ENCODE measurements at places on chromosomes 7 and 10.
A peak's percentile ranks its signal among the peaks of the same experiment; 100 is the strongest.

- DNase-seq, result no peak
Observed at GRCh38 chr7:32221056-32221455, 150.8 kb upstream of the PDE1C start.

DNA sequence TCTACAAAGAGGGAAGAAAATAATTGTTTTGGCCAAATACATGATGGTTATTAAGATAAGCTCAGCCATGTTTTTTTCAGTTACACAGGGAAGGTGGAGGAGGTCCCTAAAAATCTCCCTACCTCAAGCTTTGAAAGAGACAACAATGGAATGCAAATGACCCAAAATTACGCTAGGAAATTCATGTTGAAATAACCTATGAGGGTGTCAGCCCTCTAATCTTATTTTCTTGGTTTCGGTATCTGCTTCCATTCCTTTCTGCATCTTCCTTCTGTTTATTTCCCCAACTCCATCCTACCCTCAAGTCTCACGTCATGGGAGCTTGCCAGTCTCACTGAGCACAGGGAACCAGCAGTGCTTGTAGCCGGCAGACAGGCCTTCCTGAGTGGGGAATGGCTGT lies 40.6 kb upstream of the SMNDC1 start:
- no peak for DNase-seq

DNA sequence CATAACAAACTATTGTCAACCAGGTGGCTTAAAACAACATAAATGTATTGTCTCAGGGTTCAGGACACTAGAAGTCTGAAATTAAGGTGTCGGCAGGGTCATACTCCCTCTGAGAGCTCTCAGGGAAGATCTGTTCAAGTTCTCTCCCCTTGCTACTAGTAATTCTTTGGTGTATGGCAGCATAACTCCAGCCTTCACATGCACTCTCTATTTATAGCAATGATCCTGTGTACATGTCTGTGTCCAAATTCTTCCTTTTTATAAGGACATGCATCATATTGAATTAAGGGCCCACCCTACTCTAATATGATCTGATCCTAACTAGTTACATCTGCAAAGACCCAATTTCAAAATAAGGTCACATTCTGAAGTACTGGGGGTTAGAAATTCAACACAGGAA lies 27.2 kb downstream of the CACNA2D1 start:
- DNase-seq, result no peak

DNA sequence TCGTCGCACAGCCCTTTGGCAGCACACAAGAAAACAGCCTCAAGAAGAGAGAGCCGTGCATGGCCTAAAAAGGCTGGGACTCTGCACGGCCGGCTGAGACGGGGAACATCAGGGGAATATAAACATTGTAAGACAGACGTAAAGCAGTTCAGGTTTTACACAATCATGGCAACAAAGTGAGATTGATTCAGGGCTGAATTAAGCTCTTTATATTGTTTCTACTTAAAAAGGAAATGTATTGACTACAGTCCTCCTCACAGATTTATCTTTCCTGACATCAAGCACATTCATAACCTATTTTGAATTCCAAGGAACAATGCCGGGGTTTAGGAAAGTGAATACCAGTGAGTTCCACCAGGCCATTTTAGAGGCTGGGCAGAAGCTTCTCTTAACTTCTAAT lies 25.2 kb downstream of the SORBS1 start:
- DNase-seq, result no peak

DNA sequence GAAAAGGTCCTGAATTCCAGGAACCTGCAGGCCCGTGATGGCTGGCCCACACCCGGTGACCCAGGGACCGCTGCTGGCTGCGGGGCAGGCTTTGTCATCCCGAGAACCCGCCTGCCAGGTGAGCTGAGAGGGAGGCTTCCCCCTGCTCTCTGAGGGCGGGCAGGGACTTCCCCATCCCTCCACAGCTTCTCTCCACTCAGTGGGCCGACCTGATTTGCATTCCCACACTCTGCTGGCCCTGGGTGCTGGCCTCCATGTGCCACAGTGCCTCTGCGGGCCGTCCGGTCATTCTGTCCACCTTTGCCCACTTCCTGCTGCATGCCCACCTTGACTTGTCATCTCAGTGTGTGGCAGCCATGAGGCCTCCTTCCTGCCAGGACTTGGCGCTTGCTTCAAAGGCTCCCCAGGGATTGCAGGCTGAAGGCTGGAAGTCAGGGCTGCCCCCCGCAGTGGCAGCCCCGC lies 35.3 kb downstream of the PALD1 start:
- no peak for DNase-seq

GRCh38 chr7:80932536-80932935 lies 13.7 kb upstream of the SEMA3C start:
- DNase-seq, result no peak

DNA sequence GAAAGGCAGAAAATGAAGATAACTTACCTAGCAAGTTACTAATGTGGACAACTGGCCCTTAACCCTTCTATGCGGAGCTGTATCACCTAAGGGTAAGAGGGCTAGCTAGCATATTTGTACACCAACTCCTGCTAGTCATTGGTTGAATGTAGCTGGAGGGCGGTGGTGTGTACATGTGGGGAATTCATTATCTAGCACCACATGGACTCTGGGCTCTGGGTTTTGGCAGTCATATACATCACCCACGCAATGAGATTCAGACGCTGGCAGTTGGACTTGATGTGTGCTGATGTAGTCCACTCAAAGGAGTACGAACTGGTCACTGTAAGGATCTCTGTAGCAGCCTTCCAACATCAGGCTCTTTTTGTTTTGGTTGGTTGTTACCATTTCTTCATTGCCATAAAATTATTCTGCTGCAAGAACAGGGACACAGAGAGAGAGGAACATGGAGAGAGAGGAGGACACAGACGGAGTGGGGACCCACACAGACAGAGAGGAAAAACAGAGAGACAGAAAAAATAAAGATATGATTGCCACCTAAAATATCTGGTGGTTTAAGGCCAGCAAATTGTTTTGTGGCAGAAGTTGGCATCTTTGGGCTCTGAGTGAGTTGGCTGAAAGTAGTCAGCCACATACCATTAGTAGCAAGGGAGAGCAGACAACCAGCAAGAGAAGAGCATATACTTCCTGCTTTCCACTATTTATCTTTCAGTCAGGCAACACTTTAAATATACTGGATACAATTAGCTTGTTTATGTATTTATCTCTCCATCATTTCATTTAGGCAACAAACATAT lies 76.7 kb upstream of the MTPN start:
- DNase-seq, result no peak

DNA sequence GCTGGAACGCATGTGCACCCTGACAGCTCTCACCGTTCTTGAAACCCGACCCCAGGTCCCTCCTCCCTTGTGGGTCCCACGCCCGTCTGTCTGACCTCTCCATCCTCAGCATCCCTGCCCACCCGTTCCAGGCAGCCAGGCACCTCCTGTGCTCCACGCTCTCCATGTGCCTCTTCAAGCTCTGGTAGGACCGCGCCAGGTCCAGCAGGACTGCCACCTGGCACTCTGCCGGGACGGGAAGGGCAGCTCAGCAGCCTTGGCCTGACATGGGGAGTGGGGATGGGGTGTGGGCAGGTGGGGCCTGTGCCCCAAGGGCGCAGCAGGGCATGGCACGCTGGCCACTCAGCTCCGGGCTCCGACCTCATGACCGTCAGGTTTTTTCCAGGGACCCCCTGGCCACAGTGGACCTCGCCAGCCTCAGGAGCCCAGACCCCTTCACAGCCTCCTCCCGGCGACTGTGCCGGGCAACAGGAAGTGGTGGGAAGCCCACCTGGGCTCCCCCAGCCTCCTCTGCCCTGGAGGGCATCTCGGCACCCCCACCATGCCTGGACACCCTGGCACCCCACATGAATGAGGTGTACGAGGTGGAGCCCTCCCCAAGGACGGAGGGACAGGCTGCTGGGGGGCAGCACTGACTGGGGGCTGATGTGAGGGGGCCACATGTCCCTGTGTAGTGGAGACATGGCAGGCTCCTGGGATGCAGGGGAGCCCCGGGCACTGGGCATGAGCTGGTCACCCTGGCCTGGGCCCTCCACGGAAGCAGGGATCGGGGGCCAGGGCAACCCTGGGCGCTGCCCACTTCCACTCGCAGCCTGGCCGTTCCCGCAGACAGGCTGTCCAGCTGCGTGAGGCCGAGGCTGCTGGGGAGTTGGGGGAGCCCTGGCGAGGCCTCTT lies 25.1 kb upstream of the NKX6-2 start:
- no peak for DNase-seq

DNA sequence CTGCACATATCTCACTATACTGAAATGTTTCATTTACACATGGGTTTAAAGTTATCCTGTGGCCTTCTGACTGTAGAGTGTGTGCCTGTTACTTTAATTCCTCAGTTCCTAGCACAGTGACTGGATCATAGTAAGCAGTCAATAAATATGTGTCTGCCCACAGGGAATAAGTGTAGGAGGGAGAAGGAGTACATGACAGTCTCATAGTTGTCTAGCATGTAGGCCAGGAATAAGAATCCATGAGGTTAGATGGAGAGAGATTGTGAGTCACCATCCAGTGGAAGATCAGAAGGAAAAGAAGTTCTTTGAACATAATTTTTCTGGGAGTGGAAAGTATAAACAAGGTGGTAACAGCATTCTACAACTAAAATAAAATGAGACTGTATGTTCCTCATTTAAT lies 36.6 kb upstream of the SEMA3A start:
- DNase-seq, result peak; percentile 37

GRCh38 chr10:3480281-3480989 lies 304.6 kb downstream of the KLF6 start:
- DNase-seq, result no peak

DNA sequence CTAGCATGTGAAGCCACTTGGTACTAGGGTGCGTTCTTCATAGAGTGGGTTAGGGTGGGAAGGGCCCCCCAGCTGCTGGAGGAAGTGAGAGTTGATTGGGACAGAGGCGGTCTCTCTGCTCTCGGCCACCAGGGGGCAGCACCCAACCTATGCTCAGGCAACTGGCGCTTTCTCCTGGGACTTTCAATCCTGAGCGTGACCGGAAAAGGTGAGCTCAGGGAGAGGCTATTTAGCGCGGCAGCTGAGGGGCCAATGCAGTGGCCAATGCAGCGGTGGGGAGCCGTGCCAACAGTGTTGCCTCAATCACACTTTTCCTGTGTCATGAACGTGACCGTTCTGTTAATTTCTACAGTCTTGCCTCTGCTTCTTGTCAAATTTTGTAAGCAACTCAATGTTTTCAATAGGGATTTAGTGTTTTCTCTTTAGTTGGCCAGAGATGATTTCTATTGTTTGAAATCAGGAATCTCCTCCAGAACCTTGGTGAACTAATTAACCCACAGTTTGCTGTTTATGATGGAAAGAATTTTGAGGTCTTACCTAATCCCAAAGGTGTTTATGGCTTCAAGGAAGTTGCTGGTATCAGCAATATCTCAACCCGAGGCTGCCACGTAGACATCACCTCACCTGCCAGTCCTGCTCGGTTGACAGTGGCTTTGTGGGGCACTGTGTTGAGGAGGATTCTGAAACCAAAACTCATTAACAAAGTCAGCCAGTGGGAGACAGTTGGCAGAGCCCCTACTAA lies 67.9 kb upstream of the PDZD8 start:
- peak; percentile 65 for DNase-seq

DNA sequence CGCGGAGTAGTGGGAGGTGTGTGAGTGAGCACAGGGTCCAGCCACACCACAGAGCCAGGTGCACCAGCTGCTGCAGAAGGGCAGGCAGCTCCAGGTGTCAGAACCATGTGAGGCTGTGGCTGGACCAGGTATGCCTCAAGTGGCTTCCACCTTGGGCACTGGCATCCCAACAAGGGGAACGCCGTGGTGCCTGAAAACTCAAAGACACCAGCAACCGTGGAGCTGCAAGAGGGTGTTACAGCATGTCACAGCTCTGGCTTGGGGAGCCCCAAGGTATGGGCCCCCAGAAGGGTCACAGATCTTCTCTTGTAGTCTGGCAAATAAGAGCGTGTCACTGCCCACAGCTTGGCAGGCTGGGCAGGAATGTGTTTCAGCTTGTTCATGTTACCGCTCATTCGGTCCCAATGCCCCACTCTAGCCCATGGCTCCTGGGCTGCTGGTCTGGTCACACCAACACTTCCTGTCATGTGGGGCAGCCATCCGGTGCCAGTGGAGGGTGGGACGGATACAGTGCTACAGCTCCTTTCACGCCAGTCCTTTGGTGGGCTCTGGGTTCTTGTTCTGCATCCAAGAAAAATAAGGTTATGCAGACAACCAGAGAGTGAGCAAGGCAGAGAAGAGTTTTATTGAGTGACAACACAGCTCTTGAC lies 29.8 kb downstream of the STRA8 start:
- no peak for DNase-seq

GRCh38 chr7:15308821-15309220 lies 253.0 kb downstream of the AGMO start:
- no peak for DNase-seq

GRCh38 chr10:8978100-8978499 lies 923.6 kb downstream of the GATA3 start:
- DNase-seq, result no peak

DNA sequence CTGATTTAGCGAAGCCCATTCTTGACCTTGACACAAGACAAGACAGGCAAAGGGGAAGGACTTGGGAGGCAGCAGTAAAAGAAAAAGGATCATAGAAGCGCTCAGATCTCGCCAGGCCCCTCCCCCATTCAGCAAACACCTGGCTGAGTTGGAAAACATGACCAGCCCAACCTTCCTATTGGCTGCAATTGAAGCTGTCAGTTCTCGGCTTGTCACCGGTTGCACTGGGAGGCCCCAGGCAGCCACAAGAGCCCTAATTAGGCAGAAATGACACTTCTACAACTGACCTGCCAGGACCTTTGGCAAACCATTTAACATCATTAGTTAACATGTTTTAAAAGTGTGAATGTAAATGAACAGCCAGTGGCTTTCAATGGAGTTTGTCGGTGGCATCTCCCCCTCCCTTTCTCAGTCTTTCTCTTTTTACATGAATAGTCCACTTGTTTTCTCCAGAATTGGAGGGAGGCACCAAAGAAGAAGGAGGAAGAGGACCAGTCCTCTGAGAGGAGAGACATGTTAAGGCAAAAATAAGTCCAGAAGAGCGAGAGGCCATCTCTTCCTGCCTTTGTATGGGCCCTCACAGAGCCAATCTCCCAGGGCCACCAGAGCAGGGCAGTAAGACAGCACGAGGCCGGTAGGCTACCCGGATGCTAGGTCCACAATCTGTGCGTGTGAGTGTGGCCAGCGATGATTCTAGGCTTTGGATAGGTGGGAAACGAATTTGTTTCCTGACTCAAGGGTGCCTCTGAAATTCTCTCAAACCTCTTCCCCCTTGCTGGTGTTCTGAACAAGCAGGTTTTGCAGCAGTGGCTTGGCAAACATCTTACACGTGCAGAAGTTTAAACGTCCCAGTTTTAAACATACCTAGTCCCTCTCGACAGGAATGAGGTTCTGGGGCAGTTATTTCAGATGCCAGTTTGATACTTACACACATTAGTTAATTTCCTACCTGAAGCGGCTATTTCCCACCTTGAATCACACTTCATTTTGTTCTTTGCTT lies 15.0 kb upstream of the ENO4 start:
- DNase-seq, result no peak

GRCh38 chr10:21078410-21079329 lies 181.6 kb upstream of the NEBL start:
- peak; percentile 40 for DNase-seq

GRCh38 chr7:105224884-105225651 lies 163.7 kb downstream of the SRPK2 start:
- peak; percentile 96 for DNase-seq

Data from HCEC 1CT (cell line).